ENCODE measurements at places on chromosomes 5 and 9.
A peak's percentile ranks its signal among the peaks of the same experiment; 100 is the strongest.

DNA sequence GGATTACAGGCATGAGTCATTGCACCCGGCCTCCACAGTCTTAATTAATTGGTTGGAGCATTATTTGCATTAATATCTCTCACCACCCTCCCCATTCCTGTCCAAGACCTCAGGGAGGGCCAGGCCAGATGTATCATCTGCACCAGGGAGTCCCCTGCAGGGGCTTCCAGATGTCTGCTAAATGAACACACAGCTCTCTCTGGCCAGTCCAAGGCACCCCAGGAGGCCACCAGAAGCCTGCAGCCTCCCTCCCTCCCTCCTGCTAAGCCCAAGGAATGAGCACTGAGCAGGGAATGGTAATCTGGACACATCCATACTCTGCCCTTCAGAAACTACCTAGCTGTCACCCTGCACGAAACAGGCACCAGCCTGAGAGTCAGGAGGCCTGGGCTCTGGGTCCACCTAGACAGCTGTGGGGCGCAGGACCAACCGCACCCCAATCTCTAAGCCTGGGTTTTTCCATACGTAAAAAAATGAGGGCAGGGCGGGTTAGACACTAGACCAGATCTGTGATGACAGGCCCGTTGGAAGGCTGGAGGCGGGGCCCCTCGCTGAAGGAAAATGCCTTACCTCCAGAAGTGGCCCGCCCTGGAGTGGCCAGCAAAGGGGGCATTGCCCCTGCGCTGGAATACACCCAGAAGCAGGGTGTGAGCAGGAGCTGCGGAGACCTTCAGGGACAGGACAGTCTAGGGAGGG is 8.3 kb downstream of the CIZ1 start:
- DNase-seq, result no peak

DNA sequence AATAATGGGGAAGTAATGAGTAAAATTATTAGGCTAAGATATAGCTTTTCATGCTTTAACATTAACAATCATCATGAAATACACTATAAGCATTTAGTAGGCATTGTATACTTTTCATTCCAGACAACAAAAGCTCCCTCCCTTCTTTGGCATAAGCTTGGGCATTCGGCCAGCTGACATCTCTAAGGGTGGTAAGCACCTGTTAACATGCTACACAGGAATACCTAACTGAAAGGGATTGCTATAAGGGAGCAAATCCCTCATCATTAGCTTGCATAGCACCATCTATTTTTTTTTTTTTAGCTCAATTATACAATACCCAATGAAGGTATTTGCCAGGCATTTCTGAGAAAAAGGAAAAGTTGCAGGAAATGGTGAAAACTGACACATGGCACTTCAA is 16.6 kb downstream of the STRBP start:
- peak; percentile 71 for DNase-seq

- DNase-seq, result no peak
Measured at GRCh38 chr9:10764481-10764880, 151.7 kb upstream of the PTPRD start.

GRCh38 chr5:50900952-50901510 is 234.6 kb downstream of the PARP8 start:
- DNase-seq, result no peak

GRCh38 chr5:149762958-149763630 is 33.0 kb downstream of the PPARGC1B start:
- no peak for DNase-seq

DNA sequence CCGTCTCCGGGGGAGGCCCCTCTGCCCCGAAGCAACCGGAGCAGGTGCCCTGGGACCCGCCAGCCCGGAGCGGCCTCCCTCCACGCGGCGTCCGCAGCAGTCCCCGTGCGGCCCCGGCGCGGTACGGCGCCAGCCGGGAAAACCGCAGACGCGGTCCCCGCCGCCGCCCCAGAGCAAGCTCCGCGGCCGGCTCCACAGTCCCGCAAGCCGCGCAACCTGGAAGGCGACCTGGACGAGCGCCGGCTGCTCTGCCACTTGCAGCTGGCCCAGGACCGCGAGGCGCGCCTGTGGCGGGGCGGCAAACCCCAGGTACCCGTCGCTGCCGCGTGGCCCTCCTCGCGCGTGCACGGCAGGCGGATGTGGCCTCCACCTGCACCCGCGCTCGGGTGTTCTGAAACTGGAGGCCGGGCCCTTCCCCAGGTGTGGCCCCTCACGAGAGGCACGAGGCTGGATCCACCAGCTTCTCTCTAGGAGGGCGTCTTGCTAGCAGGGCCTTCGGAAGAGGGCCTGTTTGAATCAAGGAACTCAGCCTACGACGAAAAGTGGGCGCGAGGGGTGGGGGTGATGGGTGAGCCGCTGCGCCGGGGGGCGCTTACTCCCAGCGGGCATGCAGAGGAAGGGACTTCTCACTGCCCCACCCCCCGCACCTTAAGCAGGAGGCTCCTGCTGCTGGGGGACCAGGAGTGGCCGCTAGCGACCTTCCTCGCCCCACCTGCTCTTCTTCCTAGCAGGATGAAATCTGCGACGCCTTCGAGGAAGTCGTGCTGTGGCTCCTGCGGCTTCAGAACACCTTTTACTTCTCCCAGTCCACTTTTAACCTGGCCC is 602 bp downstream of the CCNI2 start:
- DNase-seq, result no peak

DNA sequence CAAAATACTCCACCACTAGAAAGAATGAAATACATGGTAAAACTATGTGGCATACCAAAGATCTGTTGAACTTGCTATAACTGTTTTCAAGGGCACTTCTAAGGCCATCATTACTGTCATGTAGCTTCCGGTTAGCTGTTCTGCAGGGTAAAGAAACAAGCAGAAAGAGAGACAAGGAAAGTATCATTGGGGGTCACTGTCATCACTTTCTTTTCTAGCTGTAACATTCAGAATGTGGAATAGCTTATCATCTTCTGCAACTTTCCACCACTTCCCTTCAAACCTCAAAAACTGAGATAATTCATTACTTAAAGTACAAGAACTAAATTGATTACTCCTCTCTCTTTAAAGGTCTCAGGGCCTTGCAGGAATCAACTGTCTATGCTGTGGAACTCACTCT is 57.6 kb downstream of the RASEF start:
- no peak for DNase-seq

DNA sequence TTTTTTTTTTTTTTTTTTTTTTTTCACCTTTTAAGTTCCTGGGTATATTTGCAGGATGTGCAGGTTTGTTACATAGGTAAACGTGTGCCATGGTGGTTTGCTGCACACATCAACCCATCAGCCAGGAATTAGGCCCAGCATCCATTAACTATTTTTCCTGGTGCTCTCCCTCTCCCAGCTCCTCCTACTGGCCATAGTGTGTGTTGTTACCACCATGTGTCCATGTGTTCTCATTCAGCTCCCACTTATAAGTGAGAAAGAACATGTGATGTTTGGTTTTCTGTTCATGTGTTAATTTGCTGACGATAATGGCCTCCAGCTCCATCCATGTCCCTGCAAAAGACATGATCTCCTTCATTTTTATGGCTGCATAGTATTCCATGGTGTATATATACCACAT is 350.5 kb downstream of the MAN2A1 start:
- no peak for DNase-seq

- no peak for DNase-seq
Measured at GRCh38 chr5:152094060-152094459, 169.4 kb upstream of the GLRA1 start.

DNA sequence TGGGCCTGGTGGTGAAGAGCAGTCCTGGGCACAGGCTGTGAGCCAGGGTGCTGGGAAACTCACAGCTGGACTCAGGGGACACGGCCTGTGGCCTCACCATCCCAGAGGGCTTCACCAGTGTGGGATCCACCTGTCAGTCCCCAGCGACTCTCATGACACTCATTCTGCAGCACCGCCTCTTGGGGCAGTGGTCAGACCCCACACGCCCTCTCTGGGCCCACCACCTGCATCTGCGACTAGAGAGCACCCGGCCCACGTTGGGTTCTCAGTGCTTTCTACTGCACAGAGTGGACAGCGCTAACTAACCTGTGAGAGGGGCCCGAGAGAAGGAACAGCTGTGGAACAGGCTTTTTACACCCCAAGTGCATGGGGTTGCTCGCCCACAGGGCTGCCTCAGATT is 45.8 kb upstream of the GARNL3 start:
- no peak for DNase-seq

- no peak for DNase-seq
Measured at GRCh38 chr9:135152614-135153334, 65.3 kb downstream of the OLFM1 start.

GRCh38 chr5:143120460-143121134 is 282.9 kb downstream of the NR3C1 start:
- DNase-seq, result peak; percentile 46

GRCh38 chr5:15933259-15934207 is 246.1 kb downstream of the MARCHF11 start:
- no peak for DNase-seq

GRCh38 chr5:106408570-106408969 is 1262.2 kb downstream of the EFNA5 start:
- DNase-seq, result no peak

DNA sequence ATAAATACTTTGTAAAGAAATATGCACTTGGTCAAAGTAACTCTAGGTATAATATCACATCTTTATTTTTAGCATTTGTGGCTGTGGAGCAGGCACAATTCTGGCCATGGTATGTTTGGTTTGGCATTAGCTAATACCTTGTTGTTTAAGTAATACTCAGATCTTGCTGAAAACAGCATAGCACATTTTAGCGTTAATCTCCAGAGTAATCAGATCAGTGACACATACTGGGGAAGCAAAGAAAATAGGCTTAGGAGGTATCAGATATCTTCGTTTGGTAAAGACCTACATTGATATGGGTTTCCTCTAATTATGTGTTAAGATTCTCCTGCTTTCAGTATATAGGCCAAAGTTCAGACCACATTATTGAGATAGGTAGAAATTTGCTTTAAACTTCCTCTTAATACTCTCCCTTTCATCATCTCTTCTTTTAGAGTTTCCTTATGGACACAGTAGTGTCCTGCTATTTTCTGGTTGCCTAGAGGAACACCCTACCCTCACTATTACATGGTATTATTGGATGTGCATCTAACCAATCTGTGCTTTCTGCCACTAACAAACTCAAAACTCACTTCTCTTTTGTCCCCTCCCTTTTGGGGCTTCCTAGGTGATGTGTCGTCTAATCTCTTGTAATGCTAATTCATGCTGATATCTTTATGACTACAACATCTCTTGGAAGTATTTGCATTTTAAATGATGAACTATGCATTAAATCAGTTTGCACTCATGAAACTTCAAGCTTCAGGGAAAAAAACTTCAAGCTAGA is 437.3 kb upstream of the ADAMTSL1 start:
- DNase-seq, result no peak

GRCh38 chr9:4857163-4857810 is 64.5 kb downstream of the RCL1 start:
- DNase-seq, result no peak

GRCh38 chr5:178230879-178231538 is 1.6 kb downstream of the PHYKPL start:
- no peak for DNase-seq

- DNase-seq, result no peak
Measured at GRCh38 chr5:30764704-30765103, 428.8 kb upstream of the CDH6 start.

DNA sequence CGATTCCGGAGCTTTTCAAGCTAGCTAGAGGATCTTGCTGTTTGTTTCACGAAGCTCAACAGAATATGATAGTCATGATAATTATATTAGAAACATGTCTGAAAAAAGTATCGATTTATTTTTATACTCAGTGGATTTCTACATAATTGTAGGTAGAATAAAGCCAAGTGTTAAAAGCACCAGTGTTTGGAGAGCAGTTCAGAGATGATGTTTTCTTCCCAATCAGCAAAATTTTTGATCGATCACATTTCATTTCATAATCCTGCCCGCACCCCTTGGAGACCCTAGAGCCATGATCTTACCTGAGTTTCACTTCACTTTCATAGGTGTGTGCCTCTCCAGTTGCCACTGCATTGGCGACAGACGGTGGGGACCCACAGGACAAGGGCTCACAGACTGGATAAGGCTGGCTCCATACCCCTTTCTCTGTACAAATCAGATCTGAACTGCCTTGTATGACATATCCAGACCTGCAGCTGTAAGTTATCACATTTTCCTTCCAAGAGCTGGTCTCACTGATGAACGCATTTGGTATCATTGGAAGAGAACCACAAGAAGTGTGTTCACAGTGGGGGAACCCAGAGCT is 68.3 kb upstream of the TXNDC8 start:
- DNase-seq, result no peak

- no peak for DNase-seq
Measured at GRCh38 chr5:14574096-14574495, 7.5 kb upstream of the OTULINL start.

GRCh38 chr9:95516734-95517558 is at the start of gene PTCH1:
PTCH1 (minus strand) TSS chr9:95516971.
- no peak for DNase-seq

- no peak for DNase-seq
Measured at GRCh38 chr9:1647776-1648175, 367.4 kb upstream of the SMARCA2 start.

DNA sequence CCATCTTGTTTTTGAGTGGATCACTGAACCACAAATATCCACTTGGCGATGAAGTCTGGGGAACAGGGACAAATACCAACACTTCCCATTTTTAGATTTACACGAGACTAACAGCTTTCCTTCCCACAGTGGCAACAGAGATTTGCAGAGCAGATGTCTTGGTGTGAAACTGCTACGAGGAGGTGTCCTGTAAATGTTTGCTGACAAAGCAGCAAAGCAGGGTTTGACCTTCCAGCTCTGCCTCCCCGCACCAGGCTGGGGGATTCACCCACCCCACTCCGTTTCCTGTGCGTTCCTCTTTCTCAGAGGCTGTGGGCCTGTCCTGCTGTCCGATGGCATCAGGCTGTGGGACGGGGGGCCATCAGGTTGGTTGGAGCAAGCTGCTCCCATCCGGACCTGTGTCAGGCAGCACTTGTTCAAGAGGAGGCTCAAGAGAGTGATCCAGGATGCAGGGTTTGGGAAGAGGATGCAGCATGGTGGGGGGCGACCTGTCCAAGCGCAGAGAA is 693 bp upstream of the RGS3 start:
- DNase-seq, result no peak

- no peak for DNase-seq
Measured at GRCh38 chr5:148474025-148474511, 90.3 kb downstream of the FBXO38 start.

DNA sequence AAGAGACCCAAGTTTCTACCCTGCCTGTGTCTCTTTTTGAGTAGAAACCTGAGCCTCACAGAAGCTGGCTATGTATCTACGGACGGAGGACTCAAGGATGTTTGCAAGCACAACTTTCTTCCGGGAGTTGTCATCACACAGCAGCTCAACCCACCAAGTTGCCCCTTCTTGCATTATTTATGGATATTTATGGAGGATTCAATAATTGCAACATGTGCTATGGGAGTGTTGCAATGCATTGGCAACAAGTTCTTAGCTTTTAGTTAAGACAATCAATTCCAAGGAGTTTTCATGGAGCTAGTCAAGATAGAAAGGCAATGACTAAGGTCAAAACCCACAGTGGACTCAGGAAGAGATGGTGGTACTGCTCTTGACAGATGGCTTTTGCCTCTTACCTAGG is 336.9 kb downstream of the ENC1 start:
- no peak for DNase-seq

GRCh38 chr9:110320651-110321445 is 16.8 kb downstream of the TXNDC8 start:
- no peak for DNase-seq

GRCh38 chr9:37508135-37508833 is 22.5 kb downstream of the POLR1E start:
- no peak for DNase-seq

GRCh38 chr5:168929656-168930055 is 350.5 kb upstream of the PANK3 start:
- no peak for DNase-seq

Data from NCI-H2081 (cell line).